GM06990 (cell line): ENCODE measurements at places on chromosomes 7 and 10.

DNA sequence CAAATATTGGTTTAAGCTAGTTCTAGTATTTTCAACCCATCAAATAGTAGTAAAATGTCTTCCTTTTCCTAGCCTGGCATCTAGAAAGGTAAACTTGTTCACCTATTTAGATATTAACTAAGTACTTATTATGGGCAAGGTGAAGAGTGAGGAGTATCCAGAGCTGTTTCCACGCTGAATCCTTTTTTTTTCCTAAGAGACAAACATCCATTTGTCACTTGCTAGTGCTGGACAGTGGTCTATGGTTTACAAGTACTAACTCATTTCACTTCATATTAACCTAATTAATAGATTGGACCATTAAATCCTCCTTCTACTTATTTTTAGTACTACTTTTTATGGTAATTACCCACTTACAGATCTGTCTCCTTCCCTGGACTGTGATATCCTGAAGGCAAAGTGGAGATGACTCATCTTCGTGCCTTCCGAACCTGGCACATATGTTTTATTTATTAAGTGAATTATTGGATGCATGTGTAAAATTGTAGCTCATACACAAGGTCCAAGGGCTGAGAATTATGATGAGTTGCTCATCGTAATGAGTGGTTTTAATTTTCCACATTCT, 159.6 kb upstream of the IGFBP3 start:
- DNase-seq: no peak

DNA sequence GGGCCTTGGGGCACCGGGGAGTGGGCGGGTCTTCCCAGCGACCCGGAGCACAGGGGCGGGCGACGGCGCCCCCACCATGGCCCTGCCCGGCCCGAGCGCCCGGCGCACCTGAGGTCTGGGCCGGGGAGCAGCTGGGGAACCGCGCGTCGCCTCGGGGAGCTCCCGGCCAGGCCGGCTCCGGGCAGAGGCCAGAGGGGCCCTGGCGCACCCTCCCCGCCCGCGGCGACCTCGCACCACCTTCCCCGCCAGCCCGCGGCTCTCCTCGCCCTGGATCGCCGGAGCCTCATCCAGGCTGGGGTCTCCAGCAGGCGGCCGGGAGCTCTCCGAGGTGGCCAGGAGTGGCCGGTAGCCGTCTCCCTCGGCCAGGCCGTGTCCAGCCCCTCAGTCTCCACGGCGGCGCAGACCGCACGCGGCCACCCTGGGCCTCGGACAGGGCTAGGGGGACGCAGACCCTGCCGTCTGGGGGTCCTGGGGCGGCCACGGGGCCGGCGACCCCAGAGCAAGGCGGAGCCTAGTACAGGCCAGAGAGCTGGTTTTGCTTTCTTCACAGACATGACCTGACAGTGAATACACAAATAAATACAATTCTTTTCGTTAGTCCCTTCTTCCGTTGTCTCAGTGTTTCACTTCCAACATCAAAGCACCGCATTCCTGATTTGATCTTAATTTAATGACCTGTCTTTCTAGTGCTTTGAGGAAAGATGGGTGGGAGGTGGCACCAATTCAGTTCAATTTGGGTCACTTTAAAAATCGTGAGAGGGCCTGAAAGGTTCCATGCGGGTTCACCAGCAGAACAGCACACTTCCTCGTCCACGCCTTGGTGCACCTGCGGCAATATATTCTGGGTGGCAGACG, 356.9 kb downstream of the DNAJB6 start:
- DNase-seq: no peak

- no peak for DNase-seq
These were observed 78.4 kb upstream of the LEP start for GRCh38 chr7:128162666-128163065.

DNA sequence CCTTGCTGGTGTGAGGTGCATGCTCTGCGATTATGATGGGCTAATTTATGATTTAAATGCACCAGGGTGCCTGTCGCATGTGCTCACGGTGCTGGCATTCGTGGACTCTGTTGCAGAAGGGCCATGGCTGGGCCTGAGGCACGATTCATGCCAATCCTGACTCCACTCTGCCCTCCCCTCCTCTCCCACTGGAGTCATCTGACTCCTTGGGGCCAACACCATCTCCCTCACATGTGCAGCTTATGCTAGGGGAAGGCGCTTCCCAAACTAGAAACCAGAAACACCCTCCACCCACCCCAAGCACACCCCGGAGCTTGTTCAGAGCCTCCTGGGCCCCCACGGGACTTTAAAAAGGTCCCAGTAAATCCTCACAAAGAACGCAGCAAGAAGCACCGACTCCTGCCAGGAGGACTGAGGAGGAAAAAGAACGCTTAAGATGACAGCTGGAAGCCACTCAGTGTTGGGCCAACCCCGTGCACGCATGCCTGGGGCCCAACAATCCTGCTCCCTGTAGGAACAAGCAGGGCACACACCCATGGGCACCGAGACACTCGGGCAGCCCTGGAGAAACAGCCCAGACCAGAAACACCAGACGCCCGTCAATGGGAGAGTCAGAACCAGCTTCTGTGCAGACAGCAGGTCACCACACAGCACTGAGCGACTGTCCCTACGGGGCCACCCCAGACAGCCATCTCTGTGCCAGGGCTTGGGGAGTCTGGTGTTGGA, 14.1 kb downstream of the BRI3 start:
- no peak for DNase-seq

- no peak for DNase-seq
These were observed 18.8 kb downstream of the CDC123 start for GRCh38 chr10:12214763-12215218.

- no peak for DNase-seq
These were observed 245.1 kb downstream of the RAB11FIP2 start for GRCh38 chr10:117801691-117802090.

- DNase-seq: no peak
These were observed 45.7 kb upstream of the GSAP start for GRCh38 chr7:77461842-77462241.

- no peak for DNase-seq
These were observed 34.3 kb upstream of the PTF1A start for GRCh38 chr10:23157691-23158369.

DNA sequence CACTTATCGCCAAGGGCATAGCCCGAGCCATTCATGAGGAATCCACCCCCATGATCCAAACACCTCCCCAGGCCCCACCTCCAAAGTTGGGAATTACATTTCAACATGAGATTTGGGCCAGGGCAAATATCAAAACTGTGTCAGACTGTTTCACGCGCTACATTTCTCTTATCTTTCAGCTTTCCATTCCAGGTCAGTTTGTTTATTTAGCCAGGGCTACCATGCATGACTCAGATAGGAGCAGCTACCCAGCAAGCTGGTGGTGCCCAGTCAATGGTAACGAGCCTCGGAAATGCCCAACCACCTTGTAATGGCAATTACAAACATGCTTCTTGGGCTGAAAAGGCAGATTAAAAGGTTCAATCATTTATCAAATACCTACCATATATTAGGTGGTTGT, 43.6 kb upstream of the BAMBI start:
- DNase-seq: no peak

DNA sequence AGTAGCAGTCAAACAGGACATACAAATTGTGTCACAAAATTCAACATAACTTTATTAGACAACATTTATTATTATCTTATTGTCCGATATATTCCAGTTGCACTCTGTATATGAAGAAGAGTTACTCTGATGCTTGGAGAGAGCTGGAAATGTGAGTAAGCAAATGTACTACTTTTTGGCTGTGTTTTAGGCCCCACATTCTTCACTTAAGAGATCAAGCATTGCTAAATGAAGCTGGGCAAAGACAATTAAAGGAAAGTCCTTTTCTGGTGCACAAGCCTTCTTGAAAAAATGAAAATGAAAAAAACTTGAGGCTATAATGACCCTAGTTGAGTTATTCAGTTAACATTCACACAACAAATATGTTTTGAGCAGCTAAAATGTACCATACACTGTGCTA, 26.1 kb downstream of the MYPN start:
- no peak for DNase-seq

DNA sequence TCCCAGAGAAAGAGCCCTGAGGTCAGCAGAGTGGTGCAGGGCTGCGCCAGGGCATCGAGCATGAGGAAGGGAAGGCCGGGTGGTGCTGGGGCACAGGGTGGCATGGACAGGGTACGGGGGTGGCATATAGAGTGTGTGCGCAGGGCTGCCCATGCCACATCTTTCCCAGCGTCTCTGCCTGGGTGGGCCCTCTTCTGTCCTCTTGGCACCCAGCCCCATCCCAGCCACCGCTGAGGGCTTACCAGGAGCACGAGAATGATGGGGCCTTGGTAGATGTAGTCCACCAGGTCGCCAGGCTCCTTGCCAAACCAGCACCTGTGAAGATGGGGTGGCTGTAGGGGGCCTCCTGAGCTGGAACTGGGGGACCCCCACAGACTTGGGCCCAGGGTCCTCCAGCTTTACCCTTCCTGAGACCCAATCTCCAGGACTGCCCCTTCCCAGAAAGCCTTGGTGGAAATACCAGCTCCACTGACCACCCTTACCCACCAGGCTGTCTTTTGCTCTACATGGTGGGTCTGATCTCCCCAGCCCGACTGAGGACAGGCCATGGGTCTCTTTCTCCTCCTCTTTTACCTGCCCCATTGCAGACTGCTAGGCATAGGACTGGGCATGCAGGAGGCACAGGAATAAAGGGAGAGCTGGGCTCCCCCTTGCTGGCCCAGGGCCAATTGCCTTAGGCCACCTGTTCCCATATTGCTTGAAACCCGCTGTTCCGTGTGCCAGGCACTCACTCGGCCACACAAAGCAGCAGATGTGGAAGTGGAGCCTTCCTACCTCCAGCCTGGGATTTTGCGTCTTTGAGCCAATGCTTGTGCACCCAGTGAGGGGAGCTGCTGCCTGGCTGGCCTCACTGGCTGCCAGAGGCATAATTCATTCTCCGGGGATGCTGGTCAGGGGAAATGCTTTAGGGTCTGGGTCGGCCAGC, 21.7 kb downstream of the CRHR2 start:
- no peak for DNase-seq

DNA sequence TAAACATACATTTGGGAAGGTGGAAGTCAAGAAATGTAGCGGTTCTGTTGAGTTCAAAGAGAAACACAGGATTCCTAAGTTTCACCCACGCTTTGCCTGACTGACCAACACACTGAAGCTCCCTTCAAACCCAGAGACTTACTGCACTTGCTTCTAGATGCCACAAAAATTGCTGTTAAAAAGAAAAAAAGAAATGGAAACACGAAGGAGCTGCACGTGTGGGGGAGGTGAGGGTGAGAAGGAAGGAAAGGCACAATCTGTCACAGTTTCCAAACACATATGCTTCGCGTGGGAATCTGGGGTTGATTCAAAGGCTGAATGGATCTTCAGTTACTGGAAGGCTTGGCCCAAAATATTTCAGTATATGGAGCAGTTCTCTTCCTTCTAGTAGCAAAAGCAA, 495.6 kb downstream of the DNAJB6 start:
- no peak for DNase-seq

DNA sequence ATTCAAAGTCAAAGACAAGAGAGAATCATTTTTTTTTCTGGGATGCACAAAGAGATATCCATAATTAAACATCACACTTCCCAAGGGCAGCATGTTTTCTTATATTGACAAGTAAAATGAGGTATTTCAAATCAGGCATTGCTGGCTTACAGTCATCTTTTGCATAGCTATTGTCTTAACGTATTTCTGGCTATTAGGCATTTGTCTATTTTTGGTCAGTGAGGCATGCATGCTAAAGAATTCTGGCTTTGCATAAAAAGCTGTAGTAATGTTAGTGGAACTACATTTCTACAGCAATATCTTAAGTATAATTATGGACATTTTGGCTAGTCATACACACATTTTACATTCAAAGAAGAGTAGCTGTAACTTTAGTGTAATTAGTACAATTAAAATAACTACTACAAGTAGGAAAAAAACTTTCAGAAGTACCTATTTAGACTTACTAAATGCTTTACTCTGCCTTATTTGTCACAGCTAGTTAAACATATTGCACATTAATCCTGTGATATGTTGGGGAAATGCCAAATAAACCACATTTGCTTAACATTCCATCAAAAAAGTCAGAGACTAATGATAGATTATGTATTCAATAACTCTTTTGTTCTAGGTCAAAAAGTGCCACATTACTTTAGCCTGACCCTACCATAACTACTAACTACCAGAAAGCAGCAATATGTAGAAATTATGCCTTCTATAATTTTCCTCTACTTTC, 76.4 kb downstream of the RELN start:
- DNase-seq: no peak

DNA sequence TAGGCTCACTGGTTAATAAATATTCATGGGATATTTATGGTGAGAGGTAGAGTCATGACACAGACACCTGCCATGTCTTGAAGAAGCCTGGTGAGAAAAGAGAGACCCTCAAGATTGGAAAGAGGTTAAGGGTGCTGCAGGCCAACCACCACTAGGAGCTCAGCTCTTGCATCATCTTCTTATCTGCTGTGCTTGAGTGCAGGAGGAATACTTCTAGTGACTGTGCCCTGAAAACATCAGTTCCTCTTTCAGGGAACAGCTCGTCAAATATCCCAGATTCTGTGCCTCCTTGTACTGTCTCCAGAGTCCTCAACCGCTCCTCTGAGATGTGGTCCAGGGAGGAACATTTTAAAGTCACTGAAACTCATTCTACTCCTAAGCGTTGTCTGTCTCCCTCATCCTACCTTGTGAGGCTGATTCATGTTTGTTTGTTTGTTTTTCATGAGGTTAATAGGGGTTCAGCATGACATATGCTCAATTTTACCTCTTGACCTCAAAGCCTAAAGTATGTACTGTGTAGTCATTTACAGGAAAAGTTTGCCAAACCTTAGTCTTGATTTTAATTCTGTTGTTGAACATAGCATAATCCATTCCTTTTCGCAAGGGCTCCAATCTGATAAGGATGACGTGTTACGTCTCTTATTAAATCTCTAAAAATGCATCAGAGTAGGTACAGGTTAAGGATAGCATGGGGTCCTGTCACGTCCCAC, 293.1 kb downstream of the C7orf25 start:
- no peak for DNase-seq

DNA sequence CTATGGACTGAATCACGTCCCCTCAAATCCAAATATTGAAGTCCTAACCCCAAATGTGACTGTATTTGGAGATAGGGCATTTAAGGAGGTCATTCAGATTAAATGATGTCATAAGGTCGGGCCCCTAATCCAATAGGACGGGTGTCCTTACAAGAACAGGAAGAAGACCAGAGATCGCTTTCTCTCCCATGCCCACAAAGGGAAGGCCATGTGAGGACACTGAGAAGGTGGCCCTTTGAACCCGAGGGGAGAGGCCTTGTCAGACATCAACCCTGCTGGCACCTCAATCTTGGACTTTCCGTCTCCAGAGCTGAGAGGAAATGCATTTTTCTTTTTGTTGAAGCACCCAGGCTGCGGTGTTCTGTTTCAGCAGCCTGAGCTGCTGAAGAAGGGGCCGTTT, 72.3 kb upstream of the KLF6 start:
- DNase-seq: no peak

DNA sequence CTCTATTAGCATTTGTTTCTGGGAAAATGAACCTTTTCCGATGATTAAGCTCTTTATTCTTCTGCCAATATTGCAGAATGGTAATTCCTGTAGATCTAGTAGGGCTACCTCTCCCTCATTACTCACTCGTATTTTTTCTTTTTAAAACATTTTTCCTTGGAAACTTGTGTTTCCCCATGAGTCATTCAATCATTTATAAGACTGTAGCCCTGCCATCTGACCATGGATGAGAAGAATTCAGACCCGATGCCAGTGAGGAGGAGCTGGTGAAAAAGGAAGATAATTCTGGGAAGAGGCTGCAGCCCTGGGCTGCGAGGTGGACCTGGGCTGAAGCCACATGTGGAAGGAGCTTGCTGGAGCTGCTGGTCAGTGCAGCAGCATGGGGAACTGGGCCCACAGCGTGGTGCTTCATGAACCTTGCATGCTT, 242.8 kb downstream of the KLF6 start:
- DNase-seq: no peak
